Neural cell (in vitro differentiated cells): ENCODE measurements at places on chromosomes 1 and 21. TPM values are rescaled to one million over a fixed set of nuclear protein-coding genes. Genes with fewer than 3 reads are reported as not detected.

Gene SLC6A9
- polyA plus RNA-seq = 1.3 and 1.6 TPM in 2 replicates

Gene ADAMTS5
- 0.90 and 1.6 TPM in 2 replicates for polyA plus RNA-seq

Gene OR2T2
- not detected in 2 replicates for polyA plus RNA-seq

Gene CRABP2
- polyA plus RNA-seq = 3.4 and 7.7 TPM in 2 replicates

Gene TMEM54
- polyA plus RNA-seq = 2.1 TPM in 1 of 2 replicates, not detected in the other

Gene RPE65
- 0.16 TPM in 1 of 2 replicates, not detected in the other for polyA plus RNA-seq

Gene ARHGEF10L
- polyA plus RNA-seq = 123 and 142 TPM in 2 replicates

Gene AUNIP
- 0.48 TPM in 1 of 2 replicates, not detected in the other for polyA plus RNA-seq

Gene NBPF20
- 6.8 and 7.0 TPM in 2 replicates for polyA plus RNA-seq

Gene OR10Z1
- polyA plus RNA-seq = not detected in 2 replicates

Gene CLIC6
- 0.16 and 0.32 TPM in 2 replicates for polyA plus RNA-seq

Gene TRIM63
- polyA plus RNA-seq = not detected in 2 replicates

Gene S100A3
- polyA plus RNA-seq = not detected in 2 replicates

Gene RPTN
- polyA plus RNA-seq = not detected in 2 replicates

Gene LAMB3
- polyA plus RNA-seq = 4.6 and 5.8 TPM in 2 replicates

Gene BEND5
- polyA plus RNA-seq = 58.6 and 64.9 TPM in 2 replicates
